ENCODE measurements at places on chromosomes 11 and 22.
A peak's percentile ranks its signal among the peaks of the same experiment; 100 is the strongest.

DNA sequence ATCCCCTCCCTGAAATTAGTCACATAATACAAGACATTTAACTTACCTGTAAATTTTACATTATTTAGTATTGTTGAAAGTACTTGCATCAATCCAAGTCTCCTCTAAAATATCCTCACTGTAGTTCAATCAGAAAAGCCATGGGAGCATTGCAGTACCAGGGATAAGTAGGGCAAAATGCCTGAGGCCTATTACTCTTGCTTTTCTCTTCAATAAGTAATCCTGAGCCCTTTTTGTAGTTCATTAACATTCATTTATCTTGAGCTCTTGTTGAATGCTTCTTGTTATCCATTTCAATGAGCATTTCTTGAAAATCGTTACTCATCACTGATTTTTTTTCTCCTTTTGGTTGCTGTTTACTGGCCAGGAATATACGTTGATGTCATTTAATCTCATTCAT, 414.7 kb downstream of the LRRC4C start:
- no peak for DNase-seq

DNA sequence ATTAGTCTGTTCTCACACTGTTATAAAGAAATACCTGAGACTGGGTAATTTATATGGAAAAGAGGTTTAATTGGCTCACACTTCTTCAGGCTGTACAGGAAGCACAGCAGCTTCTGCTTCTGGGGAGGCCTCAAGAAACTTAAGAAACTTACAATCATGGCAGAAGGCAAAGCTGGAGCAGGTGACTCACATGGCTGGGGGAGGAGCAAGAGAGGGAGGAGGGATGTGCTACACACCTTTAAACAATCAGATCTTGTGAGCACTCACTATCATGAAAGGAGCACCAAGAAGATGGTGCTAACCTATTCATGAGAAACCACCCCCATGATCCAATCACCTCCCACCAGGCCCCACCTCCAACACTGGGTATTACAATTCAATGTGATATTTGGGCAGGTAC, 381.6 kb downstream of the ETS1 start:
- no peak for DNase-seq

DNA sequence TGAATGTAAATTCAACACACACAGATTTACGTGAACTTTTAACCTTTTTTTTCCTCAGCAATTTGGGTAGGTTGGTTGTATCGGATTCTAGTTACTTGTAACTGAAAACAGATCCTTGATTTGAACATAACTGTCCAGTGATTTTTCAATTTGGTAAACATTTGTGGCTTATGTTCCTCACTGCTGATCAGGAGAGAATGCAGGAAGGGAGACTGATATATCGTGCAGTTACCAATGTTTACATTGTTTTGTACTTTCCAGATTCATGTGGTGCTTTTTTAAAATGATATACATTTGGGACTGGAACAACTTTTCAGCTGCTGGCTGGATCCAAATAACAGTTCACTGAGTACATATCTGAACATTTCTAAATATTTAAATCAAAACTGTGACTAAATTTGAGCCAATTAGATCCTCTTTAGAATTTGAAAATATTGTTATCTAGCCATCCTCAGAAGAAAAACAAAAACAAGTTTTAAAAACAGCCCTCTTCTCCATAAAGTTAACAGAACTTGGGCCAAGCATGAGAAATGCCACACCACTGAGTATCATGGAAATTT, 84.3 kb upstream of the MTMR2 start:
- no peak for DNase-seq

- DNase-seq: no peak
These were observed 185.9 kb upstream of the CCDC90B start for GRCh38 chr11:83471831-83472727.

DNA sequence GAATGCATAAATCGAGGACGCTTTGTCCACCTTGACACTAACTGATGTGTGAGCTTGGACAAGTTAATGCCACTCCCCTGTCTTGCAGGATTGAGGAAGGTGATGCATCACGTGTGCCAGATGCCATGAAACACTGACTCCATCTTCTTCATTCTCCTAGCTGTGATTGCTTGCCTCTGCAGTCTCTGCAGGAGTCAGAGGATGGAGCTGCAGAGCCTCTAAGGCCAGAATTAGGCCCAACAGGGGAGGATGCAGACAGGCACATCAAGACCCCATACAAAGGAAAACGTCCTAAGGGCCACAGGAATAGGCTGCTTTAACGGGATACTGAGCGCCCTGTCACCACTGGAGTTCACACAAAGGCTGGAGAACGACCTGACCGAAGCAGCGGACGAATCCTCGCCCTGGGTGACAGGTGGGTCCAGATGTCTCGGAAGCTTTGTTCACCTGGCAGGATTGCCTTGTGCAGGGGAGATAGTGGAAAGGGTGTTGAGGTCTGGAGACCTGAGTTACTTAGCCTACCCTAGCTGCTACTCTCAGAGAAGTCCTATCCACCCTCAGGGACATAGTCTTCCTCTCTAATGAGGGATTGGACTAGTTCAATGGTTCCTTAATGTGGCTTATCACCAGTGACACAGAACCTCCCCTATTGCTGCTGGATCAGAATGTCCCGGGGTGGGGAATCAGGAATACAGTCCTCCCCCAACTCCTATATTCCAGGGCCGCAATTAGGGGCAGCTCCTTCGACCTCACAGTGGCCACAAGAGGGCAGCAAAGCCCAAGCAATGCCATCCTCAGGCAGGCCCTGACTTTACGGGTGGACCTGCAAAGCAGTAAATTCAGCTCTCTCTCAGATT, 32.4 kb downstream of the DBX1 start:
- DNase-seq: peak; percentile 71

DNA sequence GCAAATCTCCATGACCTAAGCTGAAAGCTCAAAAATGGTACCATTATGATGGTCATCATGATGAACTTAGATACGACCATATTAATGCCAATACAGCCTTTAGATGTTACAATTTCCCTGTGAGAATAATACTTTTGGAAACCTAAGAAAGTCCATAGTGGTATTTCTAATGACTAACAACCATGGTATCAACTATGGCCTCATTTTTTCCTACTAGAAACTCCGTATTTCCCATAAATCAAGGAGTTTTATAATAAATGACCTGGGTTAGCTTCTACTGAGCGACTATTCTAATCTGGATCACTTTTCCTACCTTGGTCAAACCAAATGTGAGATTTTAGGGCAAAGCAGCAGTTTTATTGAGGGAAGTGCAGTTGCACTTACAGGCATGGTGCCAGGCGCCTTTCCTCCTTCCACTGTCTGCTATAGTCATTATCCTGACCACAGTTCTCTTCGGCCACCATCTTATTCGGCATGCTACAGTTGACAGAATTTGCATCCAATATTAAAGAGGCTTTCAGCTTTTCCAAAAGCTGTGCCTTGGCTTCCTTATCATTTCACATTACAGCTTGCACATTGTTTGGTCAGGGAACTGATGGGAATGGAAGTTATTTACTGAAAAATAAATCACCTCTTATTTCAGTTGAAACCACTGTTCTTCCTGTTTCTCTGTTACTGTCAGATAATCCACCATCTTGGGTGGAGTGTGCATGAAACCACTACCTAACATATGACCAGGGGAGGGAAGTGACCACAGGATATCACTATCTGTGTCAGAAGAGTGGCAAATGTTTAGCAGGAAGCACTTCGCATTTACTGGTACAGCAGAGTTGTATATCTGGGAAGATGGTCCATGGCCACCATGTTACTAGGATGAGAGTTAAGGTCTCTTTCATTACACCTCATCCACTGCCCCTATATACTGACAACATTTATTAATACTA, 74.5 kb upstream of the PICALM start:
- DNase-seq: peak; percentile 40

GRCh38 chr22:38110008-38110862, at the start of gene BAIAP2L2:
TSS of gene BAIAP2L2 (minus strand) at chr22:38110684. CDS start at chr22:38110525, 159 bp downstream.
- DNase-seq: no peak

GRCh38 chr11:122797651-122798050, 40.6 kb upstream of the CRTAM start:
- DNase-seq: no peak

DNA sequence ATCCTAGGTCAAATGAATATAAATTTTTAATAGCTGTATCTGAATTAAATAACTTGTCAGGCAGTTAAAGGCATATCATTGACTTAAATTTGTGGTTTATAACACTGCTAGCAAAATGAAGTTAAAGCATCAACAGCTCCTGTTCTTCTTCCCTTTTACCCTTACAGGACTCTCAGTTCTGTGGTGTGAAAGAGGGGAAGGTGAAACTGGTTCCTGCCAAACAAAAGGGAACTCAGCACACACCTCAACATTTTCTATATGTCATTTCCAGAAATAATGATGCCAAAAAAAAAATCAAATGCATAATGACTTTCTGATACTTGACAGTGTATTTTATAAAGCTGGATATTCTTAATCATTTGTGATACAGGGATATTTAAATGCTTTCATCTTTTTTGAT, 21.2 kb downstream of the ARL14EP start:
- DNase-seq: no peak

GRCh38 chr11:47186076-47186699, at the start of gene PACSIN3:
TSS of gene PACSIN3 (minus strand) at chr11:47186434. CDS start at chr11:47182727, 3,707 bp downstream.
- DNase-seq: peak; percentile 43

GRCh38 chr22:41830174-41830573, 2.7 kb upstream of the SREBF2 start:
- DNase-seq: peak; percentile 29

- DNase-seq: no peak
These were observed 71.6 kb downstream of the TEAD1 start for GRCh38 chr11:12745787-12746186.

- DNase-seq: no peak
These were observed 27.0 kb downstream of the ADA2 start for GRCh38 chr22:17192186-17192585.

DNA sequence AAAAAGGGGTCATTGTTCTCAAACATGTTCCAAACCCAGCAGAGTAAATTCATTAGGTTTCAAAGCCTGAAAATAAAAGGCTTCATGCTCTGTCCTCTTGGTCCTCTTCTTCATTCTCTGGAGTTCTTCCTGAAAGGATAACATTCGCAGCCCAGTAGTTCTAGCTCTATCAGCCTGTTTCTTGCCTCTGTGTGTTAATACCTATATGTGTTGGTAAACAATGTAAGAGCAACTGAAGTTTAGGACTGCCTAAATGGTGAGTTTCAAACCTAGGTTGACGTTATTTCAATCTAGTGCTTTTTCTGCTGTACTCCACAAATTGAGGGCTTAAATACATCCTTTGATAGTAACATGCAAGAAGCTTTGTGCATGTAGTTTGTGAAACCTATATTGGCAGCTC, 9.4 kb downstream of the AASDHPPT start:
- DNase-seq: no peak

DNA sequence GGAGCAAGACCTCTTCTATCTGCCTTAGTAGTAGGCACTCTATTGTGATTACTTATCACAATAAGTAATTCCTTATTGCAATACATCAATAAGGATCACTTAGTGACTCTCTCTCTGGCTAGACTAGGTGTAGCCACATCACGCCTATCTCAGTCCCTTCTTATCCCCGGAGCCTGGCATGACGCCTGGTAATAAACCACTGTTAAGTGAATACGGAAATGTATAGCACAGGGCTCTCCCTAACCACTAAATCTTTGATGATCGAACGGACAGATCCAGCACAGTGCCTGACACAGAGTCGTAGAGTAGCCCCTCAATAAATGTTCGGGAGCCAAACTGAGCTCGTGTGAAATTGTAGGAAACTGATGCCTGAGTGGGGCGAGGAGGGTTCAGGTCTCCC, 143.3 kb downstream of the FBXO7 start:
- DNase-seq: no peak

- no peak for DNase-seq
These were observed 65.5 kb upstream of the ARFGAP3 start for GRCh38 chr22:42922374-42923191.

DNA sequence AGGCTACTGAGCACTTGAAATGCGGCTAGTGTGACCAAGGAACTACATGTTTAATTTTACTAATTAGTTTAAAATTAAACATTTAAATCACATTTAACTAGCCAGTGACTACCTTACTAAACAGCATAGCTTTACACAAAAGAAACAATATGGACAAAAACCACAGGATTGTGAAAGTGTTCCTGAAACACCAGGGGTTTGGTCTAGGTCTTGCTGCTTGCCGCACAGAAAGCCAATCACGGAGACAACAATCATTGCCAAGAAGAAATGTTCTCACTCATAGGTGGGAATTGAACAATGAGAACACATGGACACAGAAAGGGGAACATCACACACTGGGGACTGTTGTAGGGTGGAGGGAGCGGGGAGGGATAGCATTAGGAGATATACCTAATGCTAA, 309.5 kb downstream of the C11orf87 start:
- DNase-seq: no peak

DNA sequence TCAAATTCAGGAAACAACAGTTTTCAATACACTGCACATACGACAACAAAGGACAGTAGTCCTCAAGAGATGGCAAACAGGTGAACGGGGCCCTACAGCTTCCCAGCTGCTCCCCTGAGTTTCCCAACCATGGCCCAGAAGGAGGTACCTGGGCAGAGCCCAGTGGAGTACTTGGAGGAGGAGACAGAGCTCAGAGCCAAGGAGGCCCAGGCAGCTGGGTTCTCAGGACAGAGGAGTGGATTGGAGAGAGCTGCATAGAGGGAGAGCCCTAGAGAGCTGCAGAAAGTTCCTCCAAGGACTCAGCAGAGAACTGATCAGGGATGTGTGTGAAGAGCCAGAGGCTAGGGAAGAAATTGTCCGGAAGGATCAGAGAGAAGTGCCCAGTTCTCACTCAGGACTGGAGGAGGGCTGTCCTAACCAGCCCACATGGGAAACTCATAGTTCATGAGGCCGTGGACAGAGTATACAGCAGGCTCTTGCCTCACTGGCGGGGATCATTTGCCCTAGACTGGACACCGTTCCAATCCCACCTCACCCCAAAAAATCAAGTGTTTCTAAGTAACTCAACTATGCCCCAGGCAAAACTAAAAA, 7.6 kb upstream of the ASCL2 start:
- DNase-seq: no peak

DNA sequence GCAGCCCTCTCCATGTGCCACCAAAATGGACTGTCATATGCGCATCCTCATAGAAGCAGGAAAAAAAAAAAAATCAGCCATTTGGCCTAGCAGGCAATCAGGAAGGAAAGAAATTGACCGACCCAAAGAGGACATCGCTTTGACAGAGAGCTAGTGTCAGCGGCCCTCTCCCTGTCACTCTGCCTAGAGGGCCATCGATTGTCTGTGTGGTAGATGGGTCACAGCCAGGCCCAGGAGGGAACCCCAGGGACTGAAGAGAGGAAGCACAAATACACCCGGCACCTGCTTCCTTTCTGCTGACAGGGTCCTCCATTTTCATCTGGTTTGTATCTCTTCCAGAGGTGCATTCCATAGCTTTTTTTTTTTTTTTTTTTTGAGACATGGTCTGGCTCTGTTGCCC, 21.8 kb downstream of the VPS37C start:
- no peak for DNase-seq

- no peak for DNase-seq
These were observed at the start of gene TUBA8 for GRCh38 chr22:18110194-18110953. TSS of gene TUBA8 (plus strand) at chr22:18110809. CDS start at chr22:18110866, 57 bp downstream.
